Colonic mucosa (tissue), 4 donors: ENCODE measurements at places on chromosomes 5 and 9. TPM values are rescaled to one million over a fixed set of nuclear protein-coding genes. Genes with fewer than 3 reads are reported as not detected.
A peak's percentile ranks its signal among the peaks of the same experiment; 100 is the strongest.

- no peak for DNase-seq
Observed at GRCh38 chr5:142740474-142741242, 29.5 kb upstream of the ARHGAP26 start.

DNA sequence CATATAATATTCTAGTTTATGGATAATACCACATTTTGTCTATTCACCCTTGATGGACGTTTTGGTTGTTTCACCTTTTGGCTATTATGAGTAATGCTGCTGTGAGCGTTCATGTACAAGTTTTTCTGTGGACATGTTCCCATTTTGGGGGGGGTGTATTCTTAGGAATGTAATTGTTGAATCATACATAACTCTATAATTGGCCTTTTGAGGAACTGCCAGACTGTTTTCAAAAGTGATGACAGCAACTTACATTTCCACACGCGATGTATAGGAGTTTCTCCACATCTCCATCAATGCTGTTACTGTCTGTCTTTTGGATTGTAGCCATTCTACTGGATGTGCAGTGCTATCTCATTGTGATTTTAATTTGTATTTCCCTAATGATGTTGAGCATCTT lies 69.8 kb downstream of the SLC46A2 start:
- DNase-seq, result no peak

- no peak for DNase-seq
Observed at GRCh38 chr5:33369485-33370465, 71.0 kb upstream of the TARS1 start.

DNA sequence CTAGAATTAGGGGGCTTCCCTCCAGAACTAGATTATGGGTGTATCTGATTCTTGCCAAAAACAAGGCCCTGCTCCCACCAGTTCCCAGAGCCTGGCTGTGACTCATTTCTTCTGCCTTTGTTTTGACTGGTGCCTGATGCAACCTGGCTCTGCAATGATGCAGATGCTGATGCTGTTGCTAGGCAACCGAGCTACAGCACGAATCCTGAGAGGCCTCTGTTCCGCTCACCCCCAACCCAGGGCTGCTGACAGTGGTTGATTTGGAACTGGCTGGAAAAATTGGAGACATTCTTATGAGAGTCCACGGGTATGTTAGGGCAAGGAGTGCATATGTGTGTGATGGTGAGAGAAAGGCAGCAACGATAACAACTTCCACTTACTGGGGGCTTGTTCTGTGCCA lies 100.3 kb downstream of the NSG2 start:
- DNase-seq, result no peak

DNA sequence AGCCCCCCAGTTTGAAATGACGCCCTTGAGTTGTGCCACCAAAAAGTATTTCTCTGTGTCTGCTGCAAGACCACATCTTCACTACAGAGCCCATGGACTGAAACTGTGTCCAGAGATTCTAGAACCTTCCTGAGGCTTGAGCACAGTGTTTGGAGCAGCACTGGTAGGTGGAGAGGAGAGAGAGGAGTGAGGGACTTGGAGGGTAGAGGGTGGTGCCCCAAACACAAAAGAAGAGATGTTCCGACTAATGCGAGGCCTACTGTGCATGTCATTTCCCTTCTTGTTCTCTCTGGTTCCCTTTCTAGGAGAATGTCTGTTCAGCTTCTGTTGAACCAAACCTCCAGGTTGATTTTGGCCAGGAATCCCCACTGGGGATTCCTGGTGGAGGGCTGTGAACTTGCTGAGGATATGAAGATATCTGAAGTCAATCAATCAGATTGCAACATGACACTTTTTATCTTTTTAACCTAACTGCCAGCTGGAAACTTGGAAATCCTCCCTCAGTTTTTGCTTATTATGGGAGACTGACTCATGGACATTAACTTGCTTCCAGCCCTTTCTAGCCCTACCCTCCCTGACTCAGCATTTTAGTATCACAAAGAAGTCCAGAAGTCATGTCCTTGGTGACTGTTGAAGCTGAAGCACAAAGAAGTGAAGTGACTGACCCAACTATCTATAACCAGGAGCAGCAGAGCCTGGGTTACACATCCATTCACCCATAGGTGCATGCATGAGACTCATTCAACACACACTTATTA lies 154.5 kb downstream of the NR3C1 start:
- DNase-seq, result no peak

DNA sequence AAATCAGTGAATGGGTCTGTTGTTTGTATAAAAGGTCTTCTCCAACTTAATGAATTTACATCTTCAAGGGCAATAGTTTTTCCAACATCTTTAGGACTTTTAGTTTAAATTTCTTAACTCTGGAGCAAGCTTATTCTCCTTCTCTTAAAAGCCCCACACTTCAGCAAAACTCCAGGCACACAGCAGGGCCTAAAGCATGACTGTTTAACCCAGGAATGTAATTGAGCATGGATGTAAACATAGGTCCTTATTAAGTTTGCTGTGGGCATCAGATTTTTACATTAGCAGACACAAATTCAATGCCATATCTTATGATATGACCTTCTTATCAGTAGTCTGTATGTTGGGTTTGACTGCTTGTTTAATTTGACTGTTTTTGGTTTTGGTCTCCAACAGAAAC lies 78.9 kb downstream of the ABCA1 start:
- no peak for DNase-seq

DNA sequence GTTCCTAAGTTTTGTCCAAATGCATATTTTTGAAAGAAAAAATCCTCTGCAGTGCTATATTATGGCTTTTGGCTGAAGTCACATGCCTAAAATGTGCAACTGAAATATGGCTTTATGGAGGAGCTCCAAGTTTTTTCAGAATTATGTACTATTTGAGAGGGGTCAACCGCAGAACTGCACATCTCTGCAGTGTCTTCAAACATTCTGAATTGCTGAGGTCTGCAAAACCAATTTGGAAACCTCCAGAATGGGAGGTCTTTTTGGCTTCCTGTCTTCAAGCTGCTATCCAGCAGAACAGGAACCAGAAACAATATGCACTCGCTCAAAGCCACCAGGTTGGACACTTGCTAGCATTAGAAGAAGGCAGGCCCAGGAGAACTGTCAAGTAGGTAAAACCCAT lies 376.0 kb upstream of the PAPPA start:
- no peak for DNase-seq

DNA sequence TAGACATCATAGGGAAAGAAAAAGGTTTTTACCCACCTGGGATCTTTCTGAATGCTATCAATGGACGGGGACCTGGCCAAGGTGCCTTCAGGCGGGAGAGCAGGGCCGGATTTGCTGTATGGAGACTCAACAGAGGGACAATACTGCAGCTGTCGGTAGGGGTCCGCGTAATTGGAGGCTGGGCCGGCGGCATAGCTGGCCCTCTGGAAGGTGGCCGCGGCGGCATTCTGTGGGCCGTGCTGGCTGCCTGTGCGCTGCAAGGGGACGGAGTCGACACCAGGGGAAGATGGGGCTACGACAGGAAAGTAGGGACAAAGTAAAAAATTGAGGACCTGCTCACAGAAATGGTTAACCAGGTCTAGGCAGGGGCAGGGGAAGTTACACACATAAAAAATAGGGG lies 557.9 kb downstream of the CTNND2 start:
- DNase-seq, result no peak

- no peak for DNase-seq
Observed at GRCh38 chr9:84404095-84404686, 63.6 kb upstream of the SLC28A3 start.

DNA sequence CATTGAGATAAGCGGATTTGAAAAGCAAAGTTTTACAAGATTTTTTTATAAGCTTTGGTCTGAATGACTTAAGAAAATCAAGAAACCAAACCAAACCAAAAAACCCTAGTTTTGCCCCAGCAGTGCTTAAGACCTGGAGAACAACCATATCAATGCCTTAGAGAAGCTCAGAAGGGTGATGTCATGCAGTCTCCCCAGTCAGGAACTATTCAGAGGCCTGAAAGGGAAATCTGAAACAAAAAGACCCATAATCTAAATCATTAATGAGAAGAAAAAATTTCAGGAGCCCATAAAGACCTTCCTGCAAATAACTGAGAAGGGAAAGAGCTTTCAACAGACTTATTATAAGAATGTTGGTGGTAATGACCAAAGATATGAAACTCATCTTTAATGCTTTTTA lies 280.1 kb downstream of the MARCHF11 start:
- DNase-seq, result no peak

DNA sequence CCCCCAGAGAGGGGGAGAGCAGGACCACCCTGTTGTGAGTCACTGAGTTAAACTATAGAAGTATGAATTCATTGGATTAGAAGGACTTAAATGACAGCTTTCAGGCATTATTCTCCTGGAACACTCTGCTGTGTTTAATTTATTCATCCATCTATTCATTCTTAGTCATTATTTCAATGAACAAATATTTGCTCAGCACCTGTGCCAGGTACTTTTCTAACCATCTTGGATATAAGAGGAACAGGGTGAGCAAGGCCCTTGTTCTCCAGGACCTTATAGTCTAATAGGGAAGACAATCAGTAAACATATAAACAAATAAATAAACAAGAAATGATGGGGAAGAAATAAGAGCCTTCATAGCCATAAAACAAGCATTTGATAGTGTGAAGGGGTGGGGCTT lies 483.9 kb upstream of the BRINP1 start:
- DNase-seq, result no peak

DNA sequence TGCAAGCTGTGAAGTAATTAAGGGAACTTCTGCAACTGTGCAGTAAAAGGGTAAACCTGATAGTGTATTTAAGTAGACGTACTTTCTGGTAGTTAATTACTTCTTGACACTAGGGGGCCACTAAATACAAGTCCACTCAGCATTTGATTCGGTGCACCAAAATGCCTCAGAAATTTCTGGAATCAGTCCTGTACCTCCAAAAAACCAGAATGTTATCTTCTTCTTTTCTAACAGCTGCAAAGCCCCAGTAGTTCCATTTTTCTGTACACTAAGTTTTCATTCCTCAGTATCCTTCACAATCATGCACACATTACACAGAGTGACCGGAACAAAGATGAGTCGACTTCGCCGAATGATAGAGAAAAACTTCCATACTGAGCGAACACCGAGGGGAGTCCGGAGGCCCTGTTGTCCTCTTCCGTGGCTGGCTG lies 484 bp downstream of the GFM2 start:
- peak; percentile 24 for DNase-seq

DNA sequence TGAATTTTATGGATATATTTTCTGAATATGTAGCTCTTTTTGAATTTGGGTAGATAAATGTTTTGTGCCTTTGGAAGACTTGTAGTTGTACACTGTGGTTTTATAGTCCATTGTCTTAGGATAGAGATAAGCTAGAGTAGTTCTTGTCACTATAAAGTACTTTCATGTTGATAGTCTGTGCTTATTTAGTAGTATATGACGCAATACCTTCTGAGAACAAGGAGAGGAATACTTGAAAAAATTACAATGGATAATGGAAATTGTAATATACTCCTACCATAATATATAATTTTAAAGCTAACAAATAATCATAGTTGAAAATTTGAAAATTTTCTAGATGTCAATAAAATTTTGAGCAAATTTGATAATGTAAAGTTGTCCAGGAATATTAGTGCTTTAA lies 664.0 kb downstream of the TLE4 start:
- DNase-seq, result no peak

The PIP5KL1 gene
- total RNA-seq, result 0.89 TPM

DNA sequence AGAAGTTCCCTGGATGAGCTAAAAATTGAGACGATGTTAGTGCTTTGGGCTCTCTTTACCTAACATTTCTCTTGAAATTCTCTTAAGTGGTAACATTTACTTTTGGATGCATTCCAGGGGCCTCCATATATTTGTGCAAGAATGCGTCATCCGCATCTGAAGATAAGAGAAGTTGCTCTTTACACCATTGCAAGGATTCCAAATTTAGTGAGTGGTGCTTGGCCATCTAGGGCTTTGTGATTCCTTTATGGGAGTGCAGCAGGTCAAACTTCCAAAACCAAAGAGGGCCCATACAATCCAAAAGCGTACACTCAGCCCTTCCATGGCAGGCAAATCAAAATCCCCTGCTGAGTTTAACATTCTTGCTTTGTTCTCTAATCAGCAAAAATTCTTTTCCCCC lies 102.0 kb upstream of the DMAC1 start:
- DNase-seq, result no peak

DNA sequence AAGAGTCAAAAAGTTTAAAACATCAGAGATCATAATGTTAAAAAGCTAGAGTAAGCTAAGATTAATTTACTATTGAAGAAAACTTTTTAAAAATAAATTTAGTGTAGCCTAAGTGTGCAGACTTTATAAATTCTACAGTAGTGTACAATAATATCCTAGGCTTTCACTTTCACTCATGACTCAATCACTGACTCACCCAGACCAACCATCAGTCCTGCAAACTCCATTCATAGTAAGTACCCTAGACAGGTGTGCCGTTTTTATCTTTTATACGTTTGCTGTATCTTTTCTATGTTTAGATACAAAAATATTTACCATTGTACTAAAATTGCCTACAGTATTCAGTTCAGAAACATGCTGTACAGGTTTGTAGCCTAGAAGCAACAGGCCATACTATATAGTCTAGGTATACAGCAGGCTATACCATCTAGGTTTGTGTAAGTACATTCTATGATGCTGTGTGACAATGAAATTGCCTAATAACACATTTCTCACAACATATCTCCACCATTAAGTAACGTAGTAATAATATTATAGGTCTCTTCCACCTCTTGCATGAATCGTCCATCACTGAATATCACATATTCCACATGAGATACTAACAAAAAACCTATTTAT lies 59.2 kb downstream of the MEGF9 start:
- DNase-seq, result no peak

DNA sequence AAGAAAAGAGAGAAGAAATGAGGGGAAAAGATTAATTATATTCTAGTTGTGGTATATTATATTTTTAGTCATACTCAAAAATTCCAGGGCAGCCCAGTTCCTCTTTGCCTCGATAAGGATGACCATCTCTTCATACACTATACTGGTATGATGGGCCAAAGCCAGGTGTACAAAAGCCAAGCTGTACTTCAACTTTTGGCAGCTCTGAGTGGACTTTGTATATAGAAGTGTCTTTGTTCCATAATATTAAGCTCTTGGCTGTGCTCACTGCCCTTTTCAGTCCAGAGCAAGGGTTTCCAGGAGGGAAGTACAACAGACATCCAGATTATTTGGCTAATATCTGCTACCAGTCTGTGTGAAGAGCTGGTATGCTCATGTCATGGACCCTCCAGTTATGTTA lies 934.3 kb upstream of the CDH10 start:
- no peak for DNase-seq

The UQCRQ gene
- 885 TPM for total RNA-seq

The CDHR2 gene
- 42.8 TPM for total RNA-seq

DNA sequence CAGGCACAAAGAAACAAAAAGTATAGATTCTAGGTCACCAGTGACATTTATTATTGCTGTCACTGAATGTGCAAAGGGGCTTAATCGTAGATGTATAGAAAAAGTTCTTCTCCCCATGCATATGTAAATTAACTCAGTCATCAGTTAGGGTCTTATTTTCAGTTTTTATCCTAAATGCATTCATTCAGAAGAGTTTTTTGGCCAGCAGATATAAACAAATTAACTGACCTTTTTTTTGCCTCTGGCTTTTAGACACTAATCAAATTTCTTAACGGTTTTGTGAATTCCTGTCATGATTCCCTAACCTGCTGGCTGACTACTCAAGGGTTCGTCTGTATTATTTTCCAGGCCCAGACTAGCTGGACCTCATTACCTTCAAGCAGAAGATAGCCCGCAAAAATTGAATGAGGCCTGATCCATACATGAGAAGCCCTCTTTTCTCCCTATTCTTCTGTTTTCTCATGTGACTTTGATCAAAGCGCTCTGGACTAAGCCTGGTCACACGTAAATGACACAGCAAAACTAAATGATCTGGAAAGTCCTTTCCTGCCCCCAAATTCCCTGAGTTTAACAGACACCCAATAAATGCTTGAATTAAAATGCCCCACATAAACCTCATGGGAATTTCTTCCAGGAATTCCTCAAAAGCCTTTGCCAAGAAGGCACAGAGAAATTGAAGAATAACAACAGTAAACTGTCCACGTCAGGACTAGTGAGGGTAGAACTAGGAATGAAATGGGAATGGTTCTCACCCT lies 83.7 kb downstream of the MYO10 start:
- no peak for DNase-seq
